ENCODE measurements at places on chromosomes 7 and 10.

DNA sequence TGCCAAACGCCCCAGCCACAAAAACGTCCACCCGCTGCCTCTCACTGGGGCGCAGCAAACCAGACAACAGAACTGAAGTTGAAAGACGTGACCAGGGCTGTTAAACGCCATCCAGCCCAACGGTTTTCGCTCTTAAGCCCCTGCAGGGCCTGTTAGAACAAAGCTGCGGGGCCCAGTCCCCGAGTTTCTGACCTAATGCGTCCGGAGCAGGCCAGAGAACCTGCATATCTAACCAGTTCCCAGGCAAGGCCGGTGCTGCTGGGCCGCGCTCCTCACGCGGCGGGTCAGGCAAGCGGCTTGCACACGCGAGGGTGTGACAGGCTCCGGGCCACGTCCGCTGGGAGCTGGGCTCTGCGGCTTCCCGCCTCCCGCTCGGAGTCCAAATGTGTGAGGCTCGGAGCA is 87.0 kb downstream of the PTPRN2 start:
- no peak for DNase-seq

DNA sequence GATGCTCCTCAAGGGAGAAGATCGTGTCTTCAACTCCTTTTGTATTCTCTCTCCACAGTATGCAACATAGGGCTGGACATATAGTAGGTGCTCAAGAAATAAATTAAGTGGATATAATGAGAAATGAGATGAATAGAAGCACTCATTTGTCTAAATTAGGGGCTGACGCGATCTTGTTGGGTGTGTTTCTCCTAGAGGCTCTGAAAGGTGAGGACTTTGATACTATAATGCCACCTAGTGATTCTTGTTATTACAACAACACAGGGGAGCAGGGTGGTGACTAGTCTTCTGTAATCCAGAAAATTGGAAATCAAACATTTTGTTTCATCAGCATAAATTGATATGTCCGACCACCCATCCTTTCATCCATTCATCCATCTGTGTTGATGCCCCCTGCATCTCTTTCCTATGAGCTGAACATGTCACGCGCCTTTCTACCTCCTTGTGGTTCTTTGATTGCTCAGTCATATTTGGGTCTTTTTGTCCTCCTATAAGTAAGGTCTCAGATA is 3.5 kb upstream of the CFAP58 start:
- DNase-seq: no peak

DNA sequence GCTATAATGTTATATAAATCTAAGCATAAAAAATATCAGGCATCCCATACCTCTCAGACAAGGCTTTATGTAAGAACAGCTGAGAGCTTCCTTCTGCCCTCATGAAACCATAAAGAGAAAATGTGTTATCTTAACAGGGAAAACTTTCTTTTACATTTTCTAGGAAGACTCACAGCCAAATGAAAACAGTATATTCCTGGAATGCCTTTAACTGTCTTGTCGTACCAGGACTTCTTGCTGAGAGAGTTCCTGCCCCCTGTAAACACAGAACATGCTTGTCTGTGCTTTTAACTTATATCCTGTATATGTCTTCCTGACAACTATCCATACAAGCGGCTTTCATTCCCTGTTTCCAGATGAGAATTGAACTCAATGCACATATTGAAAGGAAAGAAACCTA is 64.8 kb upstream of the AHR start:
- no peak for DNase-seq

- DNase-seq: no peak
These were observed 32.9 kb downstream of the TMEM168 start for GRCh38 chr7:112757337-112757736.

Data from activated CD8-positive, alpha-beta memory T cell treated with anti-CD3 and anti-CD28 coated beads for 1 hour (primary cell).